ENCODE measurements at places on chromosomes 5 and 9.

GRCh38 chr9:79184831-79185230, 386.9 kb upstream of the TLE4 start:
- no peak for DNase-seq

- DNase-seq, result no peak
Observed at GRCh38 chr5:105836268-105836667, 1834.5 kb downstream of the EFNA5 start.

GRCh38 chr5:88997937-88998336, 115.0 kb upstream of the MEF2C start:
- no peak for DNase-seq

- no peak for DNase-seq
Observed at GRCh38 chr5:89946916-89947315, 462.6 kb downstream of the CETN3 start.

DNA sequence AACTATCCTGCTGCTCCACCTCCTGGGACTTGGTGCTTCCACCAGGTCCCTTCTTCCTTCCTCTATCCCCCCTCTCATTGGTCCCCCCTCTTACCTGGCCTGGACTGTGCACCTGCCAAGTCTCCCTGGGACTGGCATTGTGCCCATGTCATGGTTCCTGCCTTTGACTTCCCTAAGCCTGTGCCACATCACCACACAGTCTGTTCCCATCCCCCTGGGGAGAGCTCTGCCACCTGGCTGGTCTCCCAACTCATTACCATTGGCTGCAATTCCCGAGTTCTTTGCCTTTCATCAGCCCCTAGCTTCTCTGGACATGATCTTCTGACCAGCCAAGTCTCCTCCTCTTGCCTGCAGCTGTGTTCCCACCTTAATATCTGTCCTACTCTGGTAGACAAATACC, 180.3 kb downstream of the SREK1 start:
- DNase-seq, result no peak

GRCh38 chr9:75197561-75197960, 109.2 kb downstream of the OSTF1 start:
- no peak for DNase-seq

DNA sequence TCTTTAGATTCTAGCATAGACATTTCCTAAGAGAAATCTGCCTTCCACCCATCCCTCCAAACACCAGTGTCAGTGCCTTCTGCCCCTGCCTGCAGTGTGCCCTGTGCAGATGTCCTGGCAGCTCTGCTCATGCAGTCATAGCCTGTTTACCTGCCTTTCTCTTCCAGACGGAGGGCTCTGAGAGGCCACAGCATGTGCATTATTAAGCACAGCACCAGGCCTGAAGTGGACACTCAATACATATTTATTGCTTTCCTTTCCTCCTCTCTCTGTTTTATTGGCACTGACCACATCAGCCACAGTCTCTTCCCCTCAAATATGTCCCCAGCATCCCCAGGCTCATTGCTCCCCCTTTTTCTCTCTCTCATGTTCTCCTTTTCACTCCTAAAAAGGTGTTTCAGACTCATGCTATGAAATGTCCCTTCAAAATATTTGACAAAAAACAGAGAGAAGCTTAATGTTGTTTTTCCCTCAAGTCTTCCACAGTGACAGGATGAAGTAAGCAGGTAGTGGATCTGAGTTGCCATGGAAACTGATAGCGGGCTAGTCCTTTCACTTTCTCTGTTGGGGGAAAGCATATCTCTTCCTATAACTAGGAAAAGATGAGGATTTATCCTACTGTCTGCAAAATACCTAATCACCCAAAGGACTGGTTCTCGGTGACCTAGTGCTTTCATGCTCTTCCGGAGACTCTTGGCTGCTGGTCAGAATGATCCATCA, 100.9 kb downstream of the ATP10B start:
- DNase-seq, result no peak

- no peak for DNase-seq
Observed at GRCh38 chr5:131242728-131243255, 21.1 kb upstream of the CDC42SE2 start.
